ENCODE measurements at places on chromosomes 5 and 9. TPM values are rescaled to one million over a fixed set of nuclear protein-coding genes. Genes with fewer than 3 reads are reported as not detected.

The PBX3 gene
- 47.3 TPM for total RNA-seq

The TMEFF1 gene
- total RNA-seq = not detected

The LOX gene
- 2.6 TPM for total RNA-seq

The PCDHB14 gene
- total RNA-seq = 5.6 TPM

The GGTA1 gene
- total RNA-seq = 10.4 TPM

The WNK2 gene
- 224 TPM for total RNA-seq

The SLC6A3 gene
- not detected for total RNA-seq

The NIPAL4 gene
- total RNA-seq = not detected

The TGFBR1 gene
- 14.9 TPM for total RNA-seq

The MBLAC2 gene
- total RNA-seq = 3.7 TPM

The CERCAM gene
- total RNA-seq = 3.5 TPM

The PCDHA5 gene
- total RNA-seq = 0.11 TPM

The DNAH5 gene
- 0.26 TPM for total RNA-seq

The PCAT7 gene
- 0.13 TPM for total RNA-seq

The KIF12 gene
- total RNA-seq = not detected

The TEX48 gene
- total RNA-seq = not detected

The INSL4 gene
- total RNA-seq = not detected

The SLC36A2 gene
- total RNA-seq = 2.8 TPM

The SPINK4 gene
- total RNA-seq = not detected

The OTULINL gene
- 6.1 TPM for total RNA-seq

The PCDH12 gene
- 16.6 TPM for total RNA-seq

The NAIF1 gene
- 4.6 TPM for total RNA-seq

The TLR4 gene
- total RNA-seq = 10.3 TPM

The SPINK7 gene
- not detected for total RNA-seq

The TMCO6 gene
- 3.2 TPM for total RNA-seq

The ISL1 gene
- not detected for total RNA-seq

The SLC1A1 gene
- 1.6 TPM for total RNA-seq

The BNC2 gene
- total RNA-seq = 2.2 TPM

The ALG2 gene
- 23.4 TPM for total RNA-seq

The EGR1 gene
- 5.2 TPM for total RNA-seq

The CNOT8 gene
- total RNA-seq = 24.7 TPM

The CAST gene
- 597 TPM for total RNA-seq

The CARTPT gene
- not detected for total RNA-seq

The FCN2 gene
- not detected for total RNA-seq

The DIRAS2 gene
- not detected for total RNA-seq

The SCGB3A2 gene
- total RNA-seq = not detected

The GDF9 gene
- 0.18 TPM for total RNA-seq

The GFI1B gene
- total RNA-seq = 0.11 TPM

The CMYA5 gene
- 771 TPM for total RNA-seq

The CDH9 gene
- total RNA-seq = not detected

The GPR151 gene
- total RNA-seq = not detected

The C9 gene
- not detected for total RNA-seq

The PCDHB4 gene
- 2.4 TPM for total RNA-seq

The ITK gene
- total RNA-seq = 0.32 TPM

The ORM2 gene
- not detected for total RNA-seq

The PCDHB5 gene
- total RNA-seq = 3.1 TPM

The SEC16A gene
- total RNA-seq = 28.8 TPM

The CCDC192 gene
- total RNA-seq = not detected

The WDR38 gene
- not detected for total RNA-seq

The TRIP13 gene
- total RNA-seq = 2.3 TPM
